ENCODE measurements at places on chromosomes 7 and 10.
A peak's percentile ranks its signal among the peaks of the same experiment; 100 is the strongest.

GRCh38 chr10:62919776-62920175 lies 103.6 kb upstream of the EGR2 start:
- DNase-seq: no peak

- no peak for DNase-seq
Observed at GRCh38 chr10:75569506-75569905, 138.1 kb downstream of the LRMDA start.

DNA sequence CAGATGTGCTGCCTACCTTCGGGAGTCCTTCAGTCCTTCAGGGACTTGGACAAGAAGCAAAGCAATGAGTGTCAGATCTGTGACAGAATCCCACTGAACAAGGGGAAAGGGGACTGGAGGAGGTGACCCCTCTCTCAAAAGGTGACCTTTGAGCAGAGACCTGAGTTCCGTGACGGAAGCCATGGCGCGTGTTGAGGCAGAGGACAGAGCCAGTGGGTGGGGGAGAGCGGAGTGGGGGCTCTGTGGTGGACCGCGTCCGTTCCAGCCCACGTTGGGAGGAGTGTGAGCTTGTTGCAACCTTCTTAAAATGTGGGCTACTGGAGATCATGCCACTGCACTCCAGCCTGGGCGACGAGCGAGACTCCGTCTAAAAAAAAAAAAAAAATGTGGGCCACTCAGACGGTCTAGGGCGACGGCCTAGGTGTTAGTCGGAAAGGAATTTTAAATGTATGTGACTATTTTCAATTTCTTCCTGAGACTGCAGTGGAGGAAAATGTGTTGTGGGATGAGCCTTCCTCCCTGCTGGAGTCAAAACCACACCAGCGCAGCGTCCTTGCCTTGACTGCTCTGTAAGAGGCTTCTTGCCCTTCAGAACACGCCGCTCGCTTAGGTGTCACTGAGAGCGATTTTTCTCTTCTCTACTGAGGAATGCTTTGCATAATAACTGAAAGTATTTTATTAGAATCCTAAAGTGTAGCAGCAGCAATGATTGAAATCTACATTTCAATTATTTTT lies 272.7 kb downstream of the CELF2 start:
- no peak for DNase-seq

GRCh38 chr10:104339469-104340110 lies 1.3 kb upstream of the ITPRIP start:
- no peak for DNase-seq

- DNase-seq: no peak
Observed at GRCh38 chr10:124721330-124722045, 22.7 kb downstream of the FAM53B start.

- DNase-seq: no peak
Observed at GRCh38 chr10:67697724-67698131, 1.7 kb upstream of the CTNNA3 start.

DNA sequence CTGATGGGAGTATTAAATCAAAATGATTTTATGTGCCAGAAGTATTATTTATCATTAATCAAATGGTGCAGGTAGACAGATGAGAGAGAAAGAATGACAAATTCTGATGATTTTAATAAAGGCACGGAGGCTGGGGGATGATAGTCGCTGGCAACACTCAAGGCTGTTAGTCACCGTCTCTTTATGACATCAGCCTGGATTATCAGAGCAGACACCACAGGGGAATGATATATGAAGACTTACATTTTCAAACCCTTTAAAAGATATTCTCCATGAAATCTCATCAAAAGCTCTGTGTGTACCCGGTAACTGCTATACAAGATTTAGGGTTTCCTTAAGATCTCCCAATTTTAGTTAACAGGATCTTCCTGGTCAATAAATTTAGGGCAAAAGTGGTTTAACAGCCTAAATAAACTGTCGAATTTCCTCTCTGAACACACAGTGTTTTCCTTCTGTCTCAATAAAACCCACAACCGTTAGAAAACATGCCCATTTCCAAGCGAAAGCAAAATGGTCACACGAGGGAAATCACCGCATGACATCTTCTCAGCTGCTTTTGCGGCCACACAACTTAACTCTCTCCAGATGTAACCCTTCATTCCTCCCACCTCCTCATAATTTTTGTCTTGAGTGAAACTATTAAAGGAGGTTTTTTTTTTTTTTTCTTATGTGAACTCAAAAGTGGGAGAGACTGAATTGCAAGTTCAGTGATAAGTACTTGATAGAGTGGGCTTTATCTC lies 133.2 kb upstream of the FAM171A1 start:
- DNase-seq: no peak

- peak; percentile 27 for DNase-seq
Observed at GRCh38 chr7:104848138-104848990, 165.6 kb upstream of the KMT2E start.

GRCh38 chr7:116316838-116317628 lies 106.7 kb downstream of the TES start:
- DNase-seq: no peak

DNA sequence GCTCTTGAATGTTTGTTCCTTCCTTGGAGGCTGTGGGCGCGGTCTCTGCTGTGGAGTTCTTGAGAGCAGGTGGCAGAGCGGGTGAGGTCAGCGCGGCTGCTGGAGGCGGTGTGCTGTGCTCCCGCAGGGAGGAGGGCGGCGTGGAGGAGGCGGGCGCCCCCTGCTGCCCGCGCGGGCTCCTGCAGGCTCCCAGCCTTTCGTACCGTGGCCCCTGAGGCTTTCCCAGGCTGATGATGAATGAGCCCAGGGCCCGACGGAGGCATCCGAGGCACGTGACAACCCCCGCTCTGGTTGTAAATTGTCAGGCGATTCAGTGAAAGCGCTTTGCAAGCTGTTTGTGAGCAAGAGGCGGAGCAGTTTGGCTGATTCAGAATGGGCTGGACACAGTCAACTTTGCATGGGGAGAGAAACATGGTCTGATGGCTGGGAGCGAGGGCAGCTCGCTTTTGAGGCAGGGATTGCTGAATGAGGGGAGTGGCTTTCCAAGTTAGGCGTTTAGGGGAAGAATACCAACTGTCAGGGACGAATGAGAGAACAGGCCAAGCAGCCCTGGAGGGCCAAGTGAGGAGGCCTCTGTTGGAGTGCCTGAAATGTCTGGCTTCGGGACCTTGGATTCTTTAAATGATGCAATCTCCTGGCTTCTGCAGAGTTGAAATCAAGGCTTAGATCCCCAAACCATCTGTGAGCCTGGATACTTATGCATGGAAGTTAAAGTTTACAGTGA lies 46.6 kb downstream of the CDHR3 start:
- DNase-seq: peak; percentile 49

- no peak for DNase-seq
Observed at GRCh38 chr10:29355411-29355991, 66.6 kb downstream of the LYZL1 start.

DNA sequence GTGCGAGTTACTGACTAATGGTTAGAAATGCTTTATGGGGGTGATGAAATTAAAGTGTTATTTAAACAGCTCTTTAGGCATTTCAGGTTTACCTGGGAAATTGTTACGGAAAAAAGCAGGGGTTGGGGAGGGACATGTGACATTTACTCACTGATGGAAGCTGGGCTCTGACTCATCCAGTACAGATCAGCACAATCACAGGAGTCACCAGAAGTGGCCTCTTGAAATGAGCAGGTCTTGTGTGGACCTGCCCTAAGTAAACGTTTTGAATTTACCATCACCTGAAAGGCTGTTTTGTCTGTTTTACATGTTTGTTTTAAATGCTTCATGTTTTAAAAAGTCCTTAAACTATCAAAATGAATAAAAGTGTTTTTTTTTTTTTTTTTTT lies 2.3 kb downstream of the GLRX3 start:
- no peak for DNase-seq

DNA sequence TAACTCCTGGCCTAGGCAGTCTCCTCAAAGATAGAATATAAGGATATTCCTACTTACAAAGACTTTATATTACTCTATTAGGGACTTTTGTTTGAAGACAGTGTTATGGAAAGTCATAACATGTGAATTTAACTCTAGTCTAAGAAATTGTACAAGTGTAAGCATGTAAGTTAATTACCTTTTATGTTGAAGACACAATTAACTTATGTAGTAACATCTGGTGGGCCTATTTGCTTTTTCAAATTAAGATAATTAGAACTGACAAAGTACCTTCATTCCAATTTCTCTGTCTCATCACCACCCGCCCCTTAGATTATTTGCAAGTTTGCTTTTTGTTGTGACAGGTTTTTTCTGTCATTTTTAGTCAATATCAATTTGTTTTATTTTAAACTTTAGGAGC lies 126.0 kb upstream of the THSD7A start:
- no peak for DNase-seq

GRCh38 chr7:12488341-12488740 lies 82.2 kb upstream of the SCIN start:
- DNase-seq: no peak

DNA sequence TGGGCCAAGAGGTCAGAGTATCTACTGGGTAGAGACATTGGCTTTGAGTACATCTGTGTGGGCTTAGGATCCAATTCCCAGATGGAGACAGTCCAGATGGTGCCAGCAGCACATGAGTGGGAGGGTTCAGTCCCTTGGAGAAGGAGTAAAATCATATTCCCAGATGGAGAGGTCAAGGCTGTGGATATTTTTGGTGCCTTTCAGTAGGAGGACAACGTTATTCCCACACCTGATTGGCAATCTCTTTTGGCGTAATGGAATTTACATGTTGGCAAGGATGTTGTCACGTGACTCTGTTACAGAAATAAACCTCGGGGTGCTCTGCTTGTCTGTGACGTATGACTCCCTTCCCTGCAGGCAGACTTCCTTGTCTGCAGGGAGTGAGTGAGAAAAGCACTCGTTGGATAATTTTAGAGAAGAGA lies 27.6 kb downstream of the NPS start:
- no peak for DNase-seq

- no peak for DNase-seq
Observed at GRCh38 chr7:33592718-33593117, 312.6 kb upstream of the BMPER start.

Data from stimulated activated CD8-positive, alpha-beta memory T cell treated with anti-CD3 and anti-CD28 coated beads, Interleukin-7, amount 100 ng/mL, for 1 hour (primary cell).